ENCODE measurements at places on chromosomes 1 and 21. TPM values are rescaled to one million over a fixed set of nuclear protein-coding genes. Genes with fewer than 3 reads are reported as not detected.

- no peak for DNase-seq
- H3K4me3 ChIP-seq = no peak overlapping the region
- no peaks in the 10 kb centered on the region for H3K27me3 ChIP-seq
- H3K36me3 ChIP-seq = no peaks in the 10 kb centered on the region
- H3K4me1 ChIP-seq = no peaks in the 10 kb centered on the region
Observed at GRCh38 chr1:6271006-6271405, 10.1 kb upstream of the GPR153 start.

GRCh38 chr1:20508411-20508771, 440 bp upstream of the MUL1 start:
- peak overlapping the region; percentile 83 for H3K4me3 ChIP-seq
- no peaks in the 10 kb centered on the region for H3K27me3 ChIP-seq
- H3K36me3 ChIP-seq = no peaks in the 10 kb centered on the region
- DNase-seq = no peak
- peak overlapping the region; percentile 50 for H3K27ac ChIP-seq

GRCh38 chr1:69592341-69592740, 24.6 kb downstream of the LRRC7 start:
- no peaks in the 10 kb centered on the region for H3K27me3 ChIP-seq
- no peak for DNase-seq
- H3K4me1 ChIP-seq = no peaks in the 10 kb centered on the region
- no peak overlapping the region for H3K4me3 ChIP-seq
- no peaks in the 10 kb centered on the region for H3K36me3 ChIP-seq
- H3K27ac ChIP-seq = no peak overlapping the region

- DNase-seq = no peak
- peaks cover 14% of the 10 kb centered on the region for H3K27me3 ChIP-seq
- H3K36me3 ChIP-seq = no peaks in the 10 kb centered on the region
- H3K27ac ChIP-seq = no peak overlapping the region
Observed at GRCh38 chr1:226519716-226520598, 28.6 kb upstream of the STUM start.

DNA sequence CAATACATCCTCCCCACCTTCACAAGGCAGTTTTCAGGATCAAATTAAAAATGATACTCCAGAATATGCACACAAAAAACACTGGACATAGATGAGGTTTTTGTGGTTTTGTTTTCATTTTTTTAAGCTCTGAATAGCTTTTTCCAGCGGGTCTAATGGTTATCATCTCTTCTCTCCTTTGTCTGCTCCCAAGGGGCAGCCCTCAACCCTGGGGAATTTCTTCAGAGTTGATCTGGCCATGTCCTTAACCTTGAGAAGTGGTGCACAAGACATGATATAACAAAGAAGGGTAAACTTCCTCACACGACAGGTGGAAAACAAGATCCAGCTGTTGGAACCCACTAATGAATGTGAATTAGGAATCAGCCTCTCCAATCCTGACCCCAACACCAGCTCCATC, 1.5 kb upstream of the CD244 start:
- peaks cover 38% of the 10 kb centered on the region for H3K4me1 ChIP-seq
- H3K36me3 ChIP-seq = no peaks in the 10 kb centered on the region
- peaks cover 6% of the 10 kb centered on the region for H3K27me3 ChIP-seq
- no peak overlapping the region for H3K27ac ChIP-seq
- H3K4me3 ChIP-seq = no peak overlapping the region

- no peaks in the 10 kb centered on the region for H3K4me1 ChIP-seq
- no peak overlapping the region for H3K27ac ChIP-seq
- peaks cover 24% of the 10 kb centered on the region for H3K27me3 ChIP-seq
- H3K36me3 ChIP-seq = no peaks in the 10 kb centered on the region
- DNase-seq = no peak
Observed at GRCh38 chr1:112264553-112264952, 131.5 kb upstream of the CTTNBP2NL start.

- H3K4me3 ChIP-seq = no peak overlapping the region
- no peaks in the 10 kb centered on the region for H3K4me1 ChIP-seq
- peaks cover 10% of the 10 kb centered on the region for H3K27me3 ChIP-seq
- H3K27ac ChIP-seq = no peak overlapping the region
- no peaks in the 10 kb centered on the region for H3K36me3 ChIP-seq
Observed at GRCh38 chr1:93438716-93439115, 9.2 kb upstream of the FNBP1L start.

GRCh38 chr1:99139876-99140275, 124.4 kb upstream of the PLPPR4 start:
- no peak overlapping the region for H3K4me3 ChIP-seq
- H3K27ac ChIP-seq = no peak overlapping the region
- no peaks in the 10 kb centered on the region for H3K36me3 ChIP-seq
- DNase-seq = no peak

DNA sequence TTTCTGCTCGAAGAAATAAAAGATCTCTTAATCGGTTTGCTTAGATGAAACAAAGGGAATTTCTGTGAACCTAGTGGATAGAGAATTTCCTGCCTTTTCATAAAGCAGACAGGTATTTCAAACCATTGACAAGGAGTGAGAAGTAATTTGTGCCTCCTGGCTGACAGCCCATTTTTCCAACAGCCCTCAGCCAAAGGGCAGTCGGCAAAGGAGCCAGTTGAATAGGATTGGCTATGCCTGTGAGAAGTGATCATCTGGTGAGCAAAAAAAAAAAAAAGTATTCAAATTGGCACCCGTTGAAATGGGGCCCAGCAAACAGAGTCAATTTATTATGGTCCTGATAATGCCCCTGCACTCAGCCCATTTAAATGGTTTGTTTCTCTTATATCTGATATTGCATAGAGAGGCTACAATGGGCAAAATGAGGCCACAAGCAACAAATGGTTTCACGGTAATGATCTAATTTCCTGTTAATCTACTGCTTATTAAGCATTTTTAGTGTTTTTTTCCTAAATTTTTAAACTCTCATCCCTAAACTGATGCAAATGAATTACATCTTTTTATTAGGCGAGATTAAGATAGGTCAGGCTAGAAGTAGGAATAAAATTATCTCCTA, 477.5 kb downstream of the NUF2 start:
- no peak overlapping the region for H3K4me3 ChIP-seq

DNA sequence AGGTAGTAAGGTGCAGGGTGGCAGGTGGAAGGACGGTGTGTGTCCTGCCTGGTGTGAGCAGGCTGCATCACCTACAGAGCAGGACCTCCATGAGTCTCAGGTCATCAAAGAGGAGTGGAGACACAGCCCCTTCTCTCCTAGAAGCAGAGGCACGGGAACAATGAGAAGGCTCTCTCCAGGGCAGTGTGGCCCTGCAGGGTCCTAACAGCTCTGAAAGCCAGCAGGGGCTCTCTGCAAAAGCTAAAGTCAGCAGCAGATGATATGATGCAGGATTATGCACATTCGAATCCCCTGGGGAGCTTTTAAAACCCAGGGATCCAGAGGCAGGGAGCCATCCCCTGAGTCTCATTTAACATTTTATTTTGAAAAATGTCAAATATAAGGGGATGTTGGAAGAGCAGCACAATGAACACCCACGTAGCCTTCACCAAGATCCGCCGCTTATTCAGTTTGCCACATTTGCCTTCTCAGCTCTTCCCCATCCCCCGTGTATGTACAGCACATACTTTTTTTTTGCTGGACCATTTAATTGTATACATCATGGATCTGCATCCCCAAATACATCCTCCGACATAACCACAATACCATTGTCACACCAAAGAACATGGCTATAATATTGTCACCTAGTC, 88.1 kb downstream of the CNIH3 start:
- H3K36me3 ChIP-seq = no peaks in the 10 kb centered on the region
- DNase-seq = no peak
- no peaks in the 10 kb centered on the region for H3K27me3 ChIP-seq
- H3K4me3 ChIP-seq = no peak overlapping the region

- no peaks in the 10 kb centered on the region for H3K4me1 ChIP-seq
- H3K27me3 ChIP-seq = no peaks in the 10 kb centered on the region
- no peak for DNase-seq
- no peak overlapping the region for H3K27ac ChIP-seq
Observed at GRCh38 chr1:197062692-197063091, 4.4 kb downstream of the F13B start.

- peaks cover 24% of the 10 kb centered on the region for H3K27me3 ChIP-seq
- DNase-seq = no peak
- H3K36me3 ChIP-seq = no peaks in the 10 kb centered on the region
Observed at GRCh38 chr1:116107371-116107770, 3.8 kb upstream of the MAB21L3 start.

GRCh38 chr1:42922687-42923366, 35.8 kb downstream of the SLC2A1 start:
- peaks cover 5% of the 10 kb centered on the region for H3K36me3 ChIP-seq
- H3K4me3 ChIP-seq = peak overlapping the region; percentile 88
- peaks cover 29% of the 10 kb centered on the region for H3K4me1 ChIP-seq

- no peak overlapping the region for H3K27ac ChIP-seq
- peaks cover 5% of the 10 kb centered on the region for H3K4me1 ChIP-seq
- DNase-seq = no peak
- peaks cover 40% of the 10 kb centered on the region for H3K27me3 ChIP-seq
Observed at GRCh38 chr1:41433501-41433900, 51.0 kb downstream of the EDN2 start.

GRCh38 chr1:168553680-168554553, 10.1 kb upstream of the XCL2 start:
- H3K4me3 ChIP-seq = peak overlapping the region; percentile 59
- no peak for DNase-seq
- peaks cover 3% of the 10 kb centered on the region for H3K36me3 ChIP-seq
- H3K27ac ChIP-seq = no peak overlapping the region

DNA sequence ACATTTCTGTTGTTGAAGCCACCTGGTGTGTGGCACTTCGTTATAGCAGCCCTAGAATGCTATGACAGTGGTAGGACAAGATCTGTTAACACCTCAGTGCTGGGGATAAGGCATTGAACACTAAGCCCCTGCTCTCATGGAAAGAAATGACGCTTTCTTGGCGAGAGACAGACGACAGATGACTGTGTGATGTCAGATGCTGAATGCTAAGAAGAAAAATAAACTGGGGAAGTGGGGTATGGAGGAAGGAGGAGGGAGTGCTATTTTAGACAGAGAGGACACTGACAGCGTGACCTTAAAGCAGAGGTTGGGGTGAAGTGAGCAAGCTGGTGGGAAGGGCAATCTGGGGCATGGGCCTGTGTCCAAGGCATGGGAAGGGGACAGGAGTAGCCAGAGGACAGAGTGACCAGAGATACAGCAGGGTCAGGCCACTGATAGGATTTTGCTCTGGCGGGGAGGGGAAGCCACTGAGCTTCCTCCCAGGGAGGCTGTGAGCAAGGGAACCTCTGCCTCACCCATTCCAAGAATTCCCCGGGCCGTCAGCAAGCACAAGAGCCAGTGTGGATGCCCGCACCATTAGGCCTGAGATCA, 15.2 kb downstream of the DOP1B start:
- H3K4me3 ChIP-seq = no peak overlapping the region
- no peaks in the 10 kb centered on the region for H3K27me3 ChIP-seq
- peaks cover 10% of the 10 kb centered on the region for H3K4me1 ChIP-seq
- no peak for DNase-seq
- H3K27ac ChIP-seq = no peak overlapping the region

DNA sequence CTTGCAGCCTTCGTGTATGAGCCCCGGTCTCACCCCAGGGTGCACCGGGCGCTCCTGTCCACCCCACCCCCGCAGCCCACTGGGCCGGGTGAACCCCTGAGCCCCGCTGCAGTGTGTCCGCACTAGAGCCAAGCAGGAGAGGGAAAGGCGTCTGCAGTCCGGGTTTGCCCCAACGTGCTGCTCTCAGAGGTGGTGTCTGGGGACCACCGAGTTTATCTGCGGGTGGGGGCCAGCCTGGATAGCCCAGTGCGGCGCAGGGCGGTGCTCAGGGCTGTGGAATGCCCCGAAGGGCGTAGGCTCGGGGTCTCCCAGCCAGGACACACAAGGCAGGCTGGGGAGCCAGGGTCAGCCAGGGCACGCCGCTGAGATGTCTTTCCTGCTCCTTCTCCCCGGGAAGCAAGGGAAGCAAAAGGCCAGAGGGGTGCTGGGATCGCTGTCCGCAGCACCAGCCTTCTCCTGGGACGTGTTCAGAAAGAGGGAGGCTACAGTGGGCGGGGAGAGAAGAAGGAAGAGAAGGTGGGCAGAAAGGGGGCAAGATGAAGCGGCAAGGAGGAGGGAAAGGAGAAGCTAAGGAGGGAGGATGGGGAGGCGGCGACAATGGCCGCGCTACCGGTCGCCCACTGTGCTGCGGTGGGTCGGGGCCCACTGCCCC, 56.6 kb downstream of the MAB21L3 start:
- H3K4me3 ChIP-seq = peak overlapping the region; percentile 86
- no peaks in the 10 kb centered on the region for H3K27me3 ChIP-seq
- no peak for DNase-seq
- no peak overlapping the region for H3K27ac ChIP-seq
- no peaks in the 10 kb centered on the region for H3K36me3 ChIP-seq

GRCh38 chr1:150156868-150157603, 7.3 kb downstream of the PLEKHO1 start:
- no peaks in the 10 kb centered on the region for H3K27me3 ChIP-seq
- H3K4me1 ChIP-seq = peaks cover 61% of the 10 kb centered on the region
- DNase-seq = no peak
- peaks cover 15% of the 10 kb centered on the region for H3K36me3 ChIP-seq
- no peak overlapping the region for H3K4me3 ChIP-seq
- peak overlapping the region; percentile 40 for H3K27ac ChIP-seq

GRCh38 chr1:52531249-52531872, 21.5 kb downstream of the TUT4 start:
- H3K27me3 ChIP-seq = no peaks in the 10 kb centered on the region
- DNase-seq = no peak
- H3K27ac ChIP-seq = no peak overlapping the region

DNA sequence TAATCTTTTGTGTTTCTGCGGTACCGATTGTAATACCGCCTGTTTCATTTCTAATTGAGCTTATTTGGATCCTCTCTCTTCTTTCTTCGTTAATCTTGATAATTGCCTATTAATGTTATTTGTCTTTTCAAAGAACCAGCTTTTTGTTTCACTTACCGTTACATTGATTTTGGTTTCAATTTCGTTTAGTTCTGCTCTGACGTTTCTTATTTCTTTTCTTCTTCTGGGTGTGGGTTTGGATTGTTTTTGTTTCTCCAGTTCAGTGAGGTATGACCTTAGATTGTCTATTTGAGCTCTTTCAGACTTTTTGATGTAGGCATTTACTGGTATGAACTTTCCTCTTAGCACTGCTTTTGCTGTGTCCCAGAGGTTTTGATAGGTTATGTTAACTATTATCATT, 9.4 kb downstream of the OR2M2 start:
- H3K36me3 ChIP-seq = no peaks in the 10 kb centered on the region
- no peaks in the 10 kb centered on the region for H3K4me1 ChIP-seq
- no peak for DNase-seq
- no peaks in the 10 kb centered on the region for H3K27me3 ChIP-seq
- no peak overlapping the region for H3K4me3 ChIP-seq

GRCh38 chr1:23787701-23788100, 3.2 kb upstream of the LYPLA2 start:
- H3K27me3 ChIP-seq = no peaks in the 10 kb centered on the region
- peaks cover 34% of the 10 kb centered on the region for H3K36me3 ChIP-seq
- peaks cover 25% of the 10 kb centered on the region for H3K4me1 ChIP-seq
- no peak overlapping the region for H3K4me3 ChIP-seq
- no peak for DNase-seq

Gene S100A7A
- total RNA-seq = not detected

Gene LORICRIN
- total RNA-seq = not detected

Gene CRYZL1
- total RNA-seq = 46.4 TPM

Gene COG2
- total RNA-seq = 32.6 TPM

Gene CTH
- total RNA-seq = 50.4 TPM

Gene ACP6
- 24.5 TPM for total RNA-seq

Gene OSBPL9
- 59.0 TPM for total RNA-seq

All from activated T-cell treated with anti-CD3 and anti-CD28 coated beads, Interleukin-2, amount 50 U/mL, for 72 hours (primary cell).